ENCODE measurements at places on chromosomes 16 and 17.
A peak's percentile ranks its signal among the peaks of the same experiment; 100 is the strongest.

GRCh38 chr16:19474617-19475016 is 47.3 kb downstream of the GDE1 start:
- no peak for DNase-seq

- DNase-seq, result no peak
Measured at GRCh38 chr17:58280480-58281217, at the start of gene MPO. Gene MPO (minus strand): TSS chr17:58280935. CDS start chr17:58280758, 177 bp downstream.

- no peak for DNase-seq
Measured at GRCh38 chr17:59392973-59393679, 61.7 kb downstream of the YPEL2 start.

GRCh38 chr17:48492401-48493298 is 38.2 kb downstream of the HOXB1 start:
- DNase-seq, result peak; percentile 65

- DNase-seq, result no peak
Measured at GRCh38 chr17:78598013-78598471, 20.8 kb upstream of the DNAH17 start.

DNA sequence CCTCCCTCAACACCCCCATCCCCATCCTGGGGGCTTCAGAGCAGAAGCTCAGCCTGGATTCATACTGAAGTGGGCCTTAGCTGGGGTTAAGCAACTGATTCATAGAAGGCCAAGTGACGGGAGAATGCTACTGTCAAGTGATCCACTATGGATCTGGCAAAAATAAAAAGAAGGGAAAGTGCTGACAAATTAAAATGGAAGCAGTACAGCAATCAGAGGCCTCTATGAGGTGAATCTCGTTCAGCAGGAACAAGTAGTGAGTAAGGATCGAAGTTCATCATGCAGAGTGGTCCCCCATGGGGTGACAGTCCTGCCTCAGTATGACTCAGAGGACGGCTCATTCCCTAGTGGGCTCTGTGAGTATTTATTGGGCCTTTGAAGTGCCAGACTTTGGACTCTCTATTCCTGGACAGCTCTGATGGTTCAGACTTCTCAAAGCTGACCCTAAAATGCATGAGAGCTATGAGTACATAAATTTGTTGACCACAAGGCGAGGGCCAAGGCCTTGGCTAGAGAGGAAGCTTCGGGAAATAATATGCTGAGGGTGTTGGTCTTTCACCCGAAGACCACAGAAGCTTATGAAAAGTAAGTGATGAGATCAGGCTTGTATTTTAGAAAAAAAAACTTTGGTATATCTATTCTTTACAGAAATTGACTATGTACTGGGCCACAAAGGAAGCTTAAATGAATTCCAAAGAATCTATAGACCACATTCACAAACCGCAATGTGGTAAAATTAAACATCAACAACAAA is 5.3 kb upstream of the NSMCE1 start:
- DNase-seq, result peak; percentile 26

DNA sequence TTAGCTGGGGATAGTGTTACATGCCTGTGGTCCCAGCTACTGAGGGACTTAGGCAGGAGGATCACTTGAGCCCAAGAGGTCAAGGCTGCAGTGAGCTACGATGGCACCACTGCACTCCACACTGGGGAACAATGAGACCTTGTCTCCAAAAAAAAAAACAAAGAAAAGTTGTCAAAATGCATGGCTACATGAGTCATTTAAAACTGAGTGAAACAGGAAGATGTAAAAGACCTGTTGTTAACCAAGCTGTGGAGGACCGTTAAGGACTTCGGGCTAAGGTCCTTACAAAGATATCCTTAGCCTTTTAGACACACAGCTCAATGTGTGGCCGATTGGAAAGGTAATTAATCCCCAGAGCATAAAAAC is 25.1 kb downstream of the ZP2 start:
- DNase-seq, result no peak

GRCh38 chr17:81387100-81388090 is 7.9 kb upstream of the BAHCC1 start:
- DNase-seq, result peak; percentile 38

GRCh38 chr17:51261024-51261963 is 948 bp downstream of the UTP18 start:
- no peak for DNase-seq

GRCh38 chr16:22325598-22326368 is 28.6 kb downstream of the POLR3E start:
- no peak for DNase-seq

- no peak for DNase-seq
Measured at GRCh38 chr16:26762594-26762993, 304.1 kb upstream of the C16orf82 start.

DNA sequence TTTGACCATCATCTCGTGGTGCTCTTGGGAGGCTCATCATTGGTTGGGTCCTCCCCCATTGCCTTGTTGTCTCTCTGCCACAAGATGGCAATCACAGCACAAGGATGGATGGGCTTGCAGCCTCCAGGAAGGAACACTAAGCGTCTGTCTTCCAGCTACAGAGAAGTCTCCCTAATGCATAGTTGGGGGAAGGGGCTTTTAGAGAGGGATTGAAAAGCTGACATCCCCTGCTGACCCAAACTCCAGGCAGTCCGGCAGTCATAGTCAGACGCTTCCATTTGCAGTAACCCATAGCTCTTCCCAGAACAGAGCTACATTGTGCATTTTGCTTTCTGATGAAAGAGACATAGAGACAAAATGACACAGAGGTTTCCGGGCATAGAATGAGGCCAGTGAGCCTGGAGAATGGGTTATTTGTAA is 111.4 kb downstream of the UTP18 start:
- DNase-seq, result peak; percentile 47

DNA sequence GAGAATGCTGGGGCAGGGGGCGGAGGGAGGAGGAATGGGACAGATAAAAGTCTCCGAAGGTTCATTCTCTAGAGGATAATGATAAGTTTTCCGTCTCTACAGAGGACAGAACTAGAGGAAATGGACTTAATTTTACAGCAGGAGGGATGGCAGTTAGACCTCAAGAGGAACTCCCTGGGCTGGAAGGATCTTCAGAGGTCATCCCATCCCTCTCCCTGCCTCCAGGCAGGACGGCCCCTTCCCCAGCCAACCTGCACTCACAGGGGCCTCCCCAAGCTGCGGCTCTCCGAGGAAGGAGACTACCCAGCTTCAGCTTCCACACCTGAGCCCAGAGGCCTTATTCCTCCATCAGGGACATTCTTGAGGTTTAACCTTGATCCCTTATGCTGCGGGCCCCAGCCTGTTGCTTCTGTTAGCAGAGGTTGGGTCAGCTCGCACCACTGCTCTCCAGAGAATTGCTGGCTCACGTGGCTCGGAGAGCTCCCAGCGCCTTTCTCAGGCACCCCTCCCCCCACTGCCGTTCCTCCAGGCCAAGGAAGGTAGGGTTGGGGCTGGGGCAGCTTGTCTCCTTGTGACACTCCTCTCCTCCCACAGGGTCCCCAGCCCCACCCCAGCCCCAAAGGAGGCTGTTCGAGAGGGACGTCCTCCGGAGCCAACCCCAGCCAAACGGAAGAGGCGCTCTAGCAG is 8.5 kb downstream of the ELOB start:
- no peak for DNase-seq

- no peak for DNase-seq
Measured at GRCh38 chr16:19696961-19697360, 21.1 kb downstream of the KNOP1 start.

- DNase-seq, result no peak
Measured at GRCh38 chr16:86727632-86728031, 149.3 kb downstream of the FOXL1 start.

DNA sequence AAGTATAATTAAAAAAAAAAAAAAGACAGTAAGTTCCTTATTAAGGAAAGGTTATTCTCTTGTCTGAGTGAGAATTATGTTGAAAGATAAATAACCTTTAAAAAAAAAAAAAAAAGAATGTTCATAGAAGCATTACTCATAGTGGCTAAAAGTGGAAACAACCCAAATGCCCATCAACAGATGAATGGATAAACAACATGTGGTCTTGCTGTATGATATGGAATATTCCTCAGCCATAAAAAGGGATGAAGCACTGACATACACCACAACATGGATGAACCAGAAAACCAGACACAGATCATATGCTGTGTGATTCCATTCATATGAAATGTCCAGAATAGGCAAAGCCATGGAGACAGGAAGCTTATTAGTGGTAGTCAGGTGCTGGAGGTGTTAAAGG is 9.2 kb upstream of the CCNF start:
- DNase-seq, result no peak

DNA sequence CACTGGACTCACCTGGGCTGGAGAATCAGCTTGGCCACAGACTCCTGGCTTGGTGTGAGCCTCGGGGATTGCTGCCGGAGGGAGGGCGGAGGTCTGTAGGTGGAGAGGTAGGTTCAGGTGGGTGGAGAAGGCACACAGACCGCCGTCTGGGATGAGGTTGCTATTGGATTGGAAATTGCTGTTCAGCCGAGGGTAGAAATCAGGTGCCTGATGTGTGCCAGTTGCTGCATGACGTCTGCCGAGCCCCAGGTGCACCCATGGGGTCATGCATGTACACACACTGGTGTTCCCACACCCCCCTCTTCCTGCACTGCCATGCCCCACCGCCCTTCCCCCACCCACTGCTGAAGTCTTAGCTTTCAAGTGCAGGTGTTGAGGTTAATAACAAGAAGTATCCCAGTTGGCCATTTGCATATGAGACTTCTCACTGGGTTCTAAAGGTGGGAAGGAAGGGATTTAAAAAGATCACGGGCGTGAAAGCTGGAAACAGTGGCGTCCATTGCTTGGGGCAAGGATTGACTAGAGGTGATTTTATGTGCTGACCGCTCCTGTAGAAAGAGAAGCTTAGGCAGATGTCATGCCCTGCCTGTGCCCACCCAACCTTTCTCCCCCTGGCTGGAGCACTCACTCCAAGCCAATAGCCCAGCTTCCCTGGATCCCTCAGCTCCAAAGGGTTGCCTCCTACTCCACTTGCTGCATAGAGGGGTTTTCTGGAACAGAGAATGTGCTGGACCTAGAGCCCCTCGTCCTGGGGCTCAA is 193.6 kb downstream of the CCDC182 start:
- DNase-seq, result no peak

DNA sequence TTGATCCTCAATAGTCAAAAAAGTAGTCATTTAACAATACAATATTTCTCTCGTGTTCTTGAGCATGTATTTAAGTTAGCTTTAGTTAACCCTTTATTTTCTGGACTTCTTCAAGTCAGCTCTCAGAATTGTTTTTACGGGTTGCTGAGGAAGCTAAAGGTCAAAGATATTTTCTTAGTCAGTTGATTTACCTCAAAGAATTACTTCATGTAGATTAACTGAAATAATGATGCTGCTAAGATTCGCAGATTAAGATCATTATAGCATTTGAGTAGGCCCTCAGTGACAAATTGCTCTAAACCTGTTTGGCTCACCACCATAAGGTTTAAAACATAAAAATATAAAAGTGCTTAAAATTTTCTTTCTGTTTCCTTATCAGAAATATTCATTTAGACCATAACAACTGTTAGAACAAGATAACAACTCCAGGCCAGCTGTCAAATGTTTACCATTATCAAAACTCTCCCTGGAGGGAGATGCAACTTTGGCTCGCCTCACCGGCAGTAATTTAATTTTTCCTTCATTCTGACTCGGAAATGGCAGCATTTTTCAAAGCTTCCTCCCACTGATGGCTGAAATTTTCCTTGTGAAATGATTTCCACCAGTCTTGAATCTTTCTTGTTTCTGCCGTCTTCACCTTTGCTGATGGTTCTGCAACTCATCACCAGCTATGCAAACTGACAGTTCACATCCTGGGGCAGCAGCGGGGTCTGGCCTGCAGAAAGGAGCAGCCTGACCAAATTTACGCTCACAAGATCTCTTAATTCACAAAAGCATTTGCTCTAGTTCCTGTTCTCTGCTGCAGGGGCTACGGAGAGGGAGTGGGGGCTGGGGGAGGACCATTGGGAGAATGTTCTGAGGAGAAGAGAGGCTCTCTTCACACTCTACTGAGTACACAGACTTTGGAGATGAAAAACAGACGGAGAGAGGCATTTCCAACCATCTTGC is 254.8 kb upstream of the TBX2 start:
- DNase-seq, result no peak

- DNase-seq, result no peak
Measured at GRCh38 chr17:20026960-20027359, 17.8 kb downstream of the SPECC1 start.

- no peak for DNase-seq
Measured at GRCh38 chr16:84137287-84137686, 7.7 kb downstream of the HSDL1 start.

GRCh38 chr17:78883533-78884131 is 19.4 kb downstream of the CEP295NL start:
- no peak for DNase-seq

DNA sequence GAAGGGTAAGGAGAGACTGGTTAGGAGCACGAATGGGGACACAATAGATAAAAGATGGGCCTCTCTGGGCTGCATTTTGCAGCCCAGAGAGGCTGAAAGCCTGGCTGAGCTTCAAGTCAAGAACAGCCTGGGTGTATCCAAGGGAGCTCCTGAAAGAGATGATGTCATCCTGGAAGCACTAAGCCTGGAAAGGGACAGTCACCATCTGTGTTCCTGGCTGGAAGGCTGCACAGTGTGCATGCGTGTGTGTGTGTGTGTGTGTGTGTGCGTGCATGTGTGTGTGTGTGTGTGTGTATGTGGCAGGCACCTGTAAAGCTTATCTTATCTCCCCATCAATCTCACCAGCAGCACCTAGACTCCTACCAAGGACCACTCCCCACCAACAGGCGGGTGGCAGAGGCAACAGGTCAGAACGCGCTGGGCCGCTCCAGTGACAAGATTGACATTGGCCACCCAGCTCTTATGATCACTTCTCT is 44.1 kb downstream of the COG7 start:
- DNase-seq, result no peak

DNA sequence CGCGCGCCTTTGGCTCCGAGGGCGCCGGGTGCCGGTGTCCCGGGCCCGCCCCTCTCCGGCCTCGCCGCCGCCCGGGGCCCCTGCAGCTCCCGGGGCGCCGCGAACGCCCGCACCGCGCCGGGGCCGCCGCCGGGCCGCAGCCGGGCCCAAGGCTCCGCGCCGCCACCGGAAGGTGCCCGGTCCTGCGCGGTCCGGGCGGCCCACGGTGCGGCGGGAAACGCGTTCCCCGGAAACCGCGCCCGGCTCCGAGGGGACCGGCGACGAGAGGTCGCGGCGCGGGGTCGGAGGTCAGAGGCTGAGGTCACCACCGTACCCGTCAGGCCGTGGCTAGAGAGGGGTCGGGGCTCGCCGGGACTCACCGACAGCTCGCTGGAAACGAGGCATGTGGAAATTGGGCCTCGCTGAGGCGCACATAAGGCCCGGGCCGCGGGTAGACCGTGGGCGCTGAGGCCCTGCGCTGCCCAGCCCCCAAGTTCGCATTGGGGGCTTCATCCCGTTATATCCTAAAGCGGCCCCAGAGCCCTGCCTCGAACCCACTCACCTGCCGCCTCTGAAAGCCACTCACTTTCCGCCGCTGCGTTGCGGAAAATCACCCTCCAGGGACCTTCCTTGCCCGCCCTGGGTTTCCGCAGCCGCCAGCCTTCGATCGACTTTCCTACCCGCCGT is at the start of gene DUS1L:
Gene DUS1L (minus strand): TSS at position 167 of the 666 bp plus-strand sequence. CDS start 745 bp downstream, outside the sequence.
- peak; percentile 59 for DNase-seq

DNA sequence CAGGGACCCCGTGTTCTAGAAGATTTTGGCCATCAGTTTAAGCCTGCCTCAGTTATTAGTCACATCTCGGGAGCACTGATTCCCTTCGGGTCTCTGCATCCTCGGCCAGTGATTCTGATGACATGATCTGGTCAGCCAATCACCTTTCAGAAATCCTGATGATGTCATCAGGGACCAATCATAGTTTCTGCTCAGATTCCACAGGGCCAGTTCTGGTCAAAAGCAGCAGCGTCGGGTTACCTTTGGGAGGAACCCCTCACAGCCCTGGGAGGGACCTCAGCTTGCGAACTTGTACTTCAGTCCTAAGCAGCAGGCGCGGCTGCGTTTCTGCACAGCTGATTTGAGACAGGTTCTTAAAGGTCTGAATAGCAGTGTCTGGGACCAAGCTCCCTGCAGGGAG is 13.9 kb downstream of the KDM8 start:
- no peak for DNase-seq

GRCh38 chr17:4658478-4659305 is 17.2 kb upstream of the ALOX15 start:
- DNase-seq, result peak; percentile 8

All from activated CD4-positive, alpha-beta T cell treated with anti-CD3 and anti-CD28 coated beads, Interleukin-2, amount 50 U/mL, for 4 hours (primary cell).